ENCODE measurements at places on chromosomes 6 and 20.

GRCh38 chr6:18242062-18242851 is 22.1 kb downstream of the DEK start:
- DNase-seq = no peak

DNA sequence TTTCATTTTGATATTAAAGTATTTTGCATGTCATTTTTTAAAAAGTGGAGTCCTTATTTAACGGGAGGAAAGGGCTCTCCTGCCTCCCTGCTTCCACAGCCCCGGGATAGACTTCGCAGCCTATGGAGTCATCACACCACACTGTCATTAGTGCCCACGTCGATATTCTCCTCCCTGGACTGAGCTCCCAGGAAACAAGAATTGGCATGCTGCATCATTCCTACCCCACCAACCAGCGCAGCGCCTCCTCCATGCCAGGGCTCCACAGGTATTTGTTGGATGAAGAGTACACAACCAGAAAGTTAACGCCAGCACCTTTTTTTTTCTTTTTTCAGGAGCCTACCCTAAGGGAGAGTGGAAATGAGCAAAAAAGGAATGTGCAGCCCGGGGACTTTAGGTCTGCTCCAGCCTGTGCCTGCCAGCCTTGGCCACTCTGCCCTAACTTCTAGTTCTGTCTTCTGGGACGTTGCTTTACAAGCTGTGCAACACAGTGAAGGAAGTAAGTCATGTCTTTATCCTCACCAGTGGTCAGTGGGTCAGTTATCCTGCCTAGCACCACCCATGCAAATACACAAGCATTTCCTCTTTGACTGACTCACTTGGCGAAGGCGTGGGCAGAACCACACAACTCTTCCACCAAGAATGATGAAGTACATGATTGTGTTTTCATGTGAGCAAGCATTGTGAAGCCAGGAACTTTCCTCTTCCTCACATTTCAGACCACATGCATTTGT is 180.7 kb upstream of the UST start:
- no peak for DNase-seq

GRCh38 chr6:142296975-142297604 is 4.7 kb upstream of the ADGRG6 start:
- DNase-seq = no peak

DNA sequence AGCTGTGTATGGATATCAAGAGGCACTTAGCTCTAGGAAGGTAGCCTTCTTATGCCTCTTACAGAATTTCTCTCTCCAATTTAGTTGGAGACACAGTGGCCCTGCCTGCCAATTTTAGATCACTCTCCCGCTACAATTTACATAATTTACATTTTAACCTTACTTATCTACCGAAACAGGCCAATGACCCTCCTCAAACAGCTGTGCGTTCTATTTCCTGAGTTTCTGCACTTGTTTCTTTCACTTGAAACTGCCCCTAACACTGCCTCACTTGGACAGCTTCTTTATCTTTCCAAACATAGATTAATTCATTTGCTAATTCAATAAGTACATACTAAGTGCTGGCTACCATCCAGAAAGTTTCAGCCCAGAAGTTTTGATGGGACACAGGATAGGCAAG is 52.9 kb upstream of the HDDC2 start:
- no peak for DNase-seq

DNA sequence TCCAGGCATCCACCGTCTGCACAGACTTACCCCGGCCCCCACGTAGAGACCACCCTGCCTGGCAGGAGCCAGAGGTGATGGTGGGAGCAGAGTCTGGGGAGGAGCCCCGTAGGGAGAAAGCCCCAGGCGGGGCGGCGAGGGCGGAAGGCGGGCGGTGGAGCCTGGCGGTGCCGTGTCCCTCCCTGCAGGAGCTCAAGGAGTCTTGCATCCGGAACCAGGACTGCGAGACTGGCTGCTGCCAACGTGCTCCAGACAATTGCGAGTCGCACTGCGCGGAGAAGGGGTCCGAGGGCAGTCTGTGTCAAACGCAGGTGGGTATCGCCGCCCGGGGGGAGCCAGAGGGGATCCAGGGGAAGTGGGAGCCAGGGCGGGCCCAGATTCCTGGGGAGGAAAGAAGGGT is 6.0 kb downstream of the CLPSL1 start:
- DNase-seq = no peak

- no peak for DNase-seq
These were observed 86.5 kb downstream of the TRMT11 start for GRCh38 chr6:126072834-126073233.

DNA sequence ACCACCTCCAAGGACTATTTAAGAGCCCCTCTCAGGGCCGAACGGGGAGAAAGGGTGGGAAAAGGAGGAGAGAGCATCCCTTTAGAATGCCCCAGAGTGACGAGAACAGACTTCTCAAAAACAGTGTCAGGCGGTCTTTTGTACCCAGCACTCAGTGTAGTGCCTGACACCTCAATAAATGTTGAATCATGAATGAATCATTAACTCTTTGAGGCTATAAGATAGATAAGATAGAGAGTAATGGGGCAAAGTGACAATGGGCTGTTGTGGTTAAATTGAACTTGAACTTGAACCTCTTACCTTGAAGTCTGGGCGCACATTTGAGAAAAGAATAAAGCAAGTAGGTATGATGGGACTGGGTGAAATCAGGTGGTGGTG is 7.4 kb downstream of the TCF21 start:
- DNase-seq = no peak

Measured in SIG-M5 (cell line).